Uterus (tissue), 4 donors: ENCODE measurements at places on chromosomes 5 and 9.

GRCh38 chr9:128339761-128340690, at the start of gene SLC27A4:
SLC27A4 (plus strand) TSS chr9:128340527; CDS start chr9:128343133, 2,606 bp downstream.
- DNase-seq, result peak; percentile 65

DNA sequence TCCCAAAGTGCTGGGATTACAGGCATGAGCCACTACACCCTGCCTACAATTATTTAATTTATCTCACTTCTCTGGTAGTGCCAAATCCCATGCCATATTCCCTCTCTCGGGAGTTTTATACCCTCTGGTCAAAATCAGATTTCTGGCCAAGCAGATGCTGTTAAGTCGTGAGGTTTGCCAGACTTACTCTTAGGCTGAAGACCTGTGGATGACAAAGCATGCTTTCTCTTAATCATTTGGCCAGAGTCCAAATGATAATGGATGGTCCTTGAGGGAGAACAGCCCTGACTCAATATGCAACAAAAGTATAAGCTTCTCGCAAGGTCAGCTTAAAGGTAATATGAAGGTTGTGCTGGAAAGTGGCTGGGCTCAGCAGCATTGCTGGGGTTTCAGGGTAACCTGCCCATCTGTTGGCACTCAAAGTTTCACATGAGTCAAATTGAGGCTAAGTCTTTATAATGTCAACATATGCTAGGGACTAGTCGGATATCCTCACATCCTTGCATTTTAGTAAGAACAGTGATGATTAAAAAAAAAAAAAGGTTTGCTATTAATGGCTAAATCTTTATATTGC, 280.1 kb downstream of the KIF4B start:
- DNase-seq, result no peak

DNA sequence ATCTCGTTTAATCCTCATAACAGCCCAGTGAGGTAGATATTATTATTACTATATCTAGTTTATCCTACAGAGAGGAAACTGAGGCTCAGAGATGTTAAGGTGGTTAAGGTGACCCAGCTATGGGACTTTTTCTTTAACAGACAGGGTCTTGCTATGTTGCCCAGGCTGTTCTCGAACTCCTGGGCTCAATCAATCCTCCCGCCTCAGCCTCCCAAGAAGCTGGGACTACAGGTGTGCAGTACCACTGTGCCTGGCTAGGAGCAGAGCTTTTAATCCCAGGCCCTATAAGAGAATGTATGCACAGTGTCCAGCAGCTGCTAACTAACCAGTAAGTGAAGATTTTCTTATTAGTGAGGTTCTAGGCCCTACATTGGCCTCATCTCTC, 62.4 kb downstream of the PCDH1 start:
- no peak for DNase-seq

- DNase-seq, result no peak
These were observed 299.0 kb upstream of the MSX2 start for GRCh38 chr5:174425271-174425963.

DNA sequence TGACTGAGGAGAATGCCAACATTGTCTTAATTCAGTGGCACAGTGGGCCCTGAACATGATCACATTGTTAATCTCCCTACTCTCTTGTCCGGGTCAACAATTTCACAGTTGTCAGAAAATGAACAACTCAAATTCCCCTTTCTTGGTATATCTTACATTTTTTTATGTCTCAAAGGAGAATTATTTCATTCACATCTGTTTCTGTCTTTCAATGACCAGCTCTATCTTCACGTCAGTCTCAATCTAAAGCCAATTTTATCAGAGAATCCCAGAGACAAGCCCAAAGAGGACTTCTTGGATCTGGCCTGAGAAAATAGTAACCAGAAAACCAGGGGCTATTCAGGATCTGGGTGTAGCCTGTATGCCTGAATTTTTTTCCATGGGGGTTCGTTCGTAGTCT, 477.5 kb downstream of the PDE4D start:
- DNase-seq, result no peak
